ENCODE measurements at places on chromosomes 2 and 18.

DNA sequence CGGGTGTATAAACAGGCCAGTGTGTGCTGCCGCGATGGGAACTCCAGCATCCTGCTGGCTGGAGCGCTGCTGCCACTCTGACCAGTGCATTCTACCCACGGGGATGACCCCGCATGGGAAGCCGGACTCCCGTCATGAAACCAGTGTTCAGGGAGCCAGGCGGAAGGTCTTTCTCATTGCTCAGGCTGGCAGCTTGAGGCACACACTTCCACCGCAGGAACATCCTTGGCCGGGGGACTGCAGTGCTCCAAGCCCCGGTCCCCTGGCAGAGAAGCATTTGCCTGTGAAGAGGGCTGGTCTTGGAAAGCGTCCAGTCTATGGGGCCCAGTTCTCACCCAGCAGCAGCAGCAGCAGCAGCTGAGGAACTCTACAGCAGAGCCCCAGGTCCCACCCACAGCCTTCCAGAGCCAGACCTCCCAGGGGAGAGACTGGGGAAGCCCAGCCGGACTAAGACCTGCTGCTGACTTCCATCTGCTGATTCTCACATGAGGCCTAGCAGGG lies 235.9 kb downstream of the KLHL29 start:
- peak; percentile 68 for DNase-seq

GRCh38 chr2:239184179-239184578 lies 216.6 kb downstream of the HDAC4 start:
- DNase-seq: no peak

GRCh38 chr2:99959261-99960014 lies 183.0 kb downstream of the AFF3 start:
- DNase-seq: peak; percentile 12

DNA sequence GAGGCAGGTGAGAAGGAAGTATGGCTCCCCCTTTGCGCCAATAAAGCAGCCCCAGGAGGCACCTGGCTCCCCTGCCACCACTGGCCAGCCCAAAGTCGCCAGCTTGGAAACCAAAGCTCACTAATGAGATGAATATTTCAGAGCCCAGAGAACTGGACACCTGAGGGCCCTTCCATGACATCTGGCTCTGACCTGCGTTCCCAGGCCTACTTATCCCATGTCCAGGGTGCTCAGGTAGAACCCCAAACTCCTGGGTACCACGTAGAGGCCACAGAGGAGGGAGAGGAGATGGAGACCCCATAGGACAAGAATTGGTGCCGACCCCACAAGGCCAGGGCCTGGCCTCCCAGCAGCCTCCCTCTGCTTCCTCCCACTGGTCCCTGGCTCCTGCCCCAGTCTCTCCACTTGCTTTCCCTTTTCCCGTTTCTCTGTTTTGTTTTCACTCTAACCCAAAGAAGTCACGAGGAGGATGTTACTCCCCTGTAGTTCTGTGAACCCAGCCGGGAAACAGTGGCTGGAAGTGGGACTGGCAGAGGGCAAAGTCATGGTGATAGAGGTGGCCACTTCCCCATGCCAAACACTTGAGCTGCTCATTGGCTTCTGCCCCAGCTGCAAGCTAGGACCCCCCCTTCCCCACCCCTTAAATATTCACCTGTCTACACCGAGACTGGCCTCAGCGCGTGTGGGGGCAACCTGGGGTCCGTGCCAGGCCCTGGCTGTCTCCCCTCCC lies 820 bp downstream of the TMBIM1 start:
- DNase-seq: peak; percentile 41

GRCh38 chr2:158651358-158652057 lies 143.6 kb upstream of the DAPL1 start:
- no peak for DNase-seq

DNA sequence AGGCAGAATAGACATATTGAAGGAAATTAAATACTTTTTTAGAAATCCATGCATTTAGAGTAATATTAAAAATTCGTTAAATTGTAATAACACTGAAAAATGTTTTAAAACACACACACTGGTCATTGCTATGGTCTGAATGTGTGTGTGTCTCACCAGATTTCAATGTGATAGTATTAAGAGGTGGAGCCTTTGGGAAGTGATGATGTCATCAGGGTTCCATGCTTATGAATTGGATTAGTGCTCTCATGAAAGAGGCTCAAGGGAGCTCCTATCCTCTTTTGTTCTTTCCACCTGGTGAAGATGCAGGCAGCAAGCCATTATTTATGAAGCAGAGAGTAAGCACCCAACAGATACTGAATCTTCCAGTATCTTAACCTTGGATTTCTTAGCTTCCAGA lies 441.8 kb downstream of the CDH2 start:
- no peak for DNase-seq

DNA sequence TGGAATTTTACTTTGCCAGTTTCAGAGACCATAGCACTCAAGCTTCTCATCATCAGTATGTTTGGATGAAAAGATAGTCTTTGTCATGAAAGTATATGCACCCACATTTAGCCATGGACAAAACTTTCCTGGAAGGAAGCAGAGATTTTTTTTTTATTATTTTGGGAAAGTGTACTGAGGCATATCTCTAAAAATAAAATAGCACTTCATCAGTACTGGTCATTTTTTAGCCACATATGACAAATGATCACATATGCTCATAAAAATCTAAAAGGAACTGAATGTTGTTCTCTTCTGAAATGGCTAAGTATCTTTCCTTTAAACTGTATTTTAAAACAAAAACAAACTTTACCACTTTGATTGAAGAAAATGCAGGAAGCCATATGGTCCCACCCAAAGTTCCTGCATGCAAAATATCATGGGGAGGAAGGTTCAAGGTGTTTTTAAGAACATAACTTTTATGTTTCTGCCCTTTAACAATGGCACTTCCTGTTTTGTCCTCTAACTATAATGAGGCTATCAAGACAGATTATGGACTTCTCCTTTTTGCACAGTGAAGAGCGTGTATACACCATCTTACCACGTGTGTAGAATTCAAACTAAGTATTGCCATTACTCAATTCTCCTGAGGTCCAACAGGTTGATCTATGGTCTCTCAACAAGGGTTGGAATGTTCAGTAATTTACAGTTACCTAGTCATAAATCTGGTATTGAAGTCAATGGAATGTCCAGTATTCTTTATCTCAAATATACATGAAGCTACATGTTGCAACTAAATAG lies 77.1 kb upstream of the SLC39A10 start:
- peak; percentile 88 for DNase-seq

GRCh38 chr18:38475686-38476085 lies 910.1 kb upstream of the CELF4 start:
- DNase-seq: no peak
